ENCODE measurements at places on chromosomes 4 and X. TPM values are rescaled to one million over a fixed set of nuclear protein-coding genes. Genes with fewer than 3 reads are reported as not detected.

GRCh38 chrX:20378233-20378920 is 111.7 kb upstream of the RPS6KA3 start:
- DNase-seq, result peak; percentile 67

GRCh38 chrX:129058405-129058804 is 464.9 kb downstream of the SMARCA1 start:
- no peak for DNase-seq

DNA sequence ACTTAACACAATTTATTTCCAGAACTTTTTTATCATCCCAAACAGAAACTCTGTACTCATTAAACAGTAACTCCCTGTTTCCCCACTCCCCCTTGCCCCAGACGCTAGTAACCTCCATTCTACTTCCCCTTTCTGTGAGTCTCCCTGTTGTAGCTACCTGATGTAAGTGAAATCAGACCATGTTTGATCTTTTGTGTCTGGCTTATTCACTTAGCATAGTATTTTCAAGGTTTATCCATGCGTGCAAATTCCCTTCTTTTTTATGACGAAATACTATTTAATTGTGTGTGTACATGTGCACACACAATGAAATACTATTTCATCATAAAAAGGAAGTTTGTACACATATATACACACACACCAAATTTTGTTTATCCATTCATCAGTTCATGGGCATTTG is 5.2 kb downstream of the PKD2 start:
- no peak for DNase-seq

DNA sequence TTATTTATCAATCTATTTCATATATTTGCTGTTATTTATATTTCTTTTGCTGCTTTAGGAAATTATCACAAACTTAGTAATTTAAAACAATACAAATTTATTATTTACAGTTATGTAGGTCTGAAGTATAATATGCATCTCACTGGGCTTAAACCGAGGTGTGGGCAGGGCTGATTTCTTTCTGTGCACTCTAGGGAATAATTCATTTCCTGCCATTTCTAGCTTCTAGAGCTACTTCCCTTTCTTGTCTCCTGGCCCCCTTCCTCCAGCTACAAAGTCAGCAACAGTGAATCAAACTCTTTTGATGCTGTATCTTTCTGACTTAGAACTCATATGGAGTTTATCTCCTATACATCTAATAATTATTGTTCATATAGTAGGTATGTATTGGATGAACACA is 303.5 kb upstream of the ARSJ start:
- DNase-seq, result no peak

GRCh38 chrX:5644776-5645175 is 583.9 kb downstream of the NLGN4X start:
- DNase-seq, result no peak

- DNase-seq, result no peak
Measured at GRCh38 chrX:129590596-129590995, 50.5 kb downstream of the OCRL start.

DNA sequence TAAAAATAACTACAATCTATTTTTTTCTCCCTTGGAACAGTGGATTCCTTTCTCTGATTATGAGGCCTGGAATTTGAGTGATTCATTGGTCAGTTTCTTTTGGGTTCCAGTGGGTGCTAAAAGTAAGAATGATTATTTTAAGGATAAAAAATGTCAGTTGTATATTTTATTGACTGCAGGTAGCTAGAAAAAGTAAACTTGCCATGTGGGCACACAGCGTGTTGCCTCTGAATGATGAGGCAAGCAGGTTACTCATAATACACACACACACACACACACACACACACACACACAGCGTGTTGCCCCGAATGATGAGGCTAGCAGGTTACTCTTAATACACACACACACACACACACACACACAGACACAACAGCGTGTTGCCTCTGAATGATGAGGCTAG is 13.8 kb downstream of the GALNT7 start:
- peak; percentile 79 for DNase-seq

GRCh38 chr4:56684320-56685050 is 3.4 kb upstream of the HOPX start:
- DNase-seq, result peak; percentile 19

- peak; percentile 91 for DNase-seq
Measured at GRCh38 chr4:96649536-96649935, 809.6 kb downstream of the PDHA2 start.

- DNase-seq, result peak; percentile 28
Measured at GRCh38 chr4:109078724-109079123, 223.7 kb downstream of the COL25A1 start.

GRCh38 chr4:76270244-76271175 is 19.0 kb downstream of the FAM47E start:
- no peak for DNase-seq

GRCh38 chr4:156765277-156765676 is 206.3 kb downstream of the PDGFC start:
- DNase-seq, result no peak

DNA sequence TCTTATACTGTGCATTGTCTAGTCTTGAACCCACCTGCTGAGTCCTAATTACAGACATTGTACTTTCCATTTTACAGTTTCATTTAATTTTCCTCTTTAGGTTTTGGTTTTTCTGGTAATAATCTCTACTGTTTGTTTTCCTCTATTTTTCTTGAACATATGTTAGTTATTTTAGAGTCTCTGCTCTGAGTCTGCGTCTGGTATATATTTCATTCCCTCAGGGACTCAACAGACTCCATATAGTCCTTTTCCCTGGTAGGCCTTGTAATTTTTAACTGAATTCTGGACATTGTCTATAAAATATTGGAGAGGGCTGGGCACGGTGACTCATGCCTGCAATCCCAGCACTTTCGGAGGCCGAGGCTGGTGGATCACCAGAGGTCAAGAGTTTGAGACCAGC is 121.8 kb upstream of the STOX2 start:
- DNase-seq, result no peak

DNA sequence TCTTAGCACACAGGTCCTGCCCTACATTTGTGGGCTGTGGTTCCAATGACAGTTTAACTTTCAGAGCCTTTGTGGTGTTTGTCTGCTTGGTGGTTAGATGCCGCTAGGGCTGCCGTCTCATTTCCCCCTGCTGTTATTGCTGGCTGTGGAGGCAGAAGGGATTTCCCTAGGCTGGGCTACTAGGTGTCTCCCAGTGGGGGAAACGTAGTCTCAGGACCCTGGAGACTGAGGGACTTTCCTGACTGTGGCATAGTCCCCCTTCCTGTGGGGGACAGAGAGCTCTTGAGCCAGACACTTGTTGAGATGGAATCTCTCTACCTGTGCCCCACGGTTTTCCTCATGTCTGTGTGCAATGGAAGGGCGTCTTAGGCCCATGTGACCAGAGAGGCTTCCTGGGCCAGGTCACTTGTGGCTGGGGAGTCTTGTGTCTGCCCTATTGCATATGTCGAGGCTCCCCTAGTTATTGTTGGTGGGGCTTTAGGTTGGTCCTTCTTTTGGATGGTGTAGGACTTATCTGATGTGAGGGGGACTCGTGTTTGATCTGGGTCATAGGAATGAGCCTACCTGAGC is 68.2 kb downstream of the ARHGAP10 start:
- no peak for DNase-seq

DNA sequence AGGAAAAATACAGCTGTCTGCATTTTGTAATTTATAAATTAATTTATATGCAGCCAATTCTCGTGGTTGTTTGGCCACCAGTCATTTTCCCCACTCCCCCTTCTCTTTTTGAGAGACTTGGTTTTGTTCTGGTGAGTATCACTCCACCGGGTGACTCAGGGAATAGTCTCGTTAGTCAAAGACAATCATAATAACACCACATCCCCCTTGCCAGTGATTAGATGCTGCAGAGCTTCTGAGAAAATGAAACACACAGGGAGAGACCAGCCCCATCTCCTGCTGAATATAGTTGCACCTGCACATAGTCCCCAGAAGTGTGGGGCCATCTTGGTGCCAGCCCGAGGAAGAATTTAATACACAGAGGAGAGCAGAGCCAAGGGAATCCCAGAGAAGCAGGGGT is 8.0 kb upstream of the FNIP2 start:
- peak; percentile 49 for DNase-seq

- DNase-seq, result no peak
Measured at GRCh38 chr4:183165376-183165775, 66.3 kb downstream of the WWC2 start.

GRCh38 chr4:83197555-83198235 is 83.2 kb upstream of the PLAC8 start:
- DNase-seq, result no peak

GRCh38 chrX:120205816-120206753 is 44.5 kb upstream of the ZBTB33 start:
- DNase-seq, result no peak

GRCh38 chr4:165345666-165346417 is 18.4 kb downstream of the MSMO1 start:
- DNase-seq, result no peak

- DNase-seq, result no peak
Measured at GRCh38 chrX:75582511-75582910, 59.7 kb upstream of the ZDHHC15 start.

- DNase-seq, result no peak
Measured at GRCh38 chr4:158704274-158704673, 18.9 kb downstream of the PPID start.

DNA sequence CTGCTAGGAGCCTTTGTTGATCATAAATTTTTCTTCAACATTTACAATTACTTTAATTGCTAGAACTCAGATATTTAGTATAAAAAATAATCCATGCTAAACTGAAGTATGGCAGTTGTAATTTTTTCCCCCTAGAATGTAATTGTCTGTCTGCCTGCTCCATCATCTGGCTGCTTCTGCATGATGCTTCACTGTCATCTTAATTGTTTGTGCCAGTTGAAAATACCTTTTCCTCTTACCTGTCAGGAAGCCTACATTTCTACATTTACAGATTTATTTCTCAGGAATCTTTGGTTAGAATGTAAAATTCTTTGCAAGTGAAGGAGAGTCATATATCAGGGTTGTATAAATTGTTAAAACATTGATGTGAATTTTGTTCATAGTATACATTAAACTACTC is 348.6 kb downstream of the GRXCR1 start:
- no peak for DNase-seq

DNA sequence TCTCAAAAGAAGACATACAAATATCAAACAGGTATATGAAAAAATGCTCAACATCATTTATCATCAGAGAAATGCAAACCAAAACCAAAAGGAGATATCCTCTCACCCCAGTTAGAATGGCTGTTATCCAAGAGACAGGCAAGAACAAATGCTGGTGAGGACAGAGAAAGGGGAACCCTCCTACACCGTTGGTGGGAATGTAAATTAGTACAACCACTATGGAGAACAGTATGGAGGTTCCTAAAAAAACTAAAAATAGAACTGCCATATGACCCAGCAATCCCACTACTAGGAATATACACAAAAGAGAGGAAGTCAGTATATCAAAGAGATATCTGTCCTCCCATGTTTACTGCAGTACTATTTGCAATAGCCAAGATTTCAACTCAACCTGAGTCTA is 83.5 kb downstream of the CDS1 start:
- no peak for DNase-seq

DNA sequence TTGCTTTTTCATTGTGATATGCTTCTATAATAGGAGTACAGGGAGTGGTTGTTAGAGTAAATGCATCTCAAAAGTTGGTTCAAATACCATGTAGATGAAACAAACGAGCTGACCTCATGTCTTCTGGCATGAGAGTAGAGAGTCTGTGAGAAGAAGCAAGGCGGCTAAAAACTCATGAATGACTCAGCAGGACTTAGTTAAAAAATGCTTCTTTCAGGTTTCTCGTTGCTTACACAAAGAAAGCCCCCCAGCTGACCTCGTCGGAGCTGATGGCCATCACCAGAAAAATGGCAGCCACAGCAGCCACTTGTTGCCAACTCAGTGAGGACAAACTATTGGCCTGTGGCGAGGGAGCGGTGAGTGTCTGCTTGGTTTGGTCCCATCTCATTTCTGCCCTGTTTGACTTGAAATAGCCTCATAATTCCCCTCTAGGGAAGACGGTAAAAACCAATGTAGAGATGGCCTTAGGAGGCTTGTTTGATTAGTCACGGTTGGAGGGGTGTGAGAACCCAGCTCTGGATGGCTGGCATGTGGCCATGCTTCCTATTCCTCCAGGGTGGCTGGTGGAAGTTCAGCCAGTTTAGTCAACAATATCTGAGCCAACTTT is 14.5 kb downstream of the AFP start:
- peak; percentile 53 for DNase-seq

- no peak for DNase-seq
Measured at GRCh38 chr4:48184882-48185281, 50.8 kb upstream of the TXK start.

DNA sequence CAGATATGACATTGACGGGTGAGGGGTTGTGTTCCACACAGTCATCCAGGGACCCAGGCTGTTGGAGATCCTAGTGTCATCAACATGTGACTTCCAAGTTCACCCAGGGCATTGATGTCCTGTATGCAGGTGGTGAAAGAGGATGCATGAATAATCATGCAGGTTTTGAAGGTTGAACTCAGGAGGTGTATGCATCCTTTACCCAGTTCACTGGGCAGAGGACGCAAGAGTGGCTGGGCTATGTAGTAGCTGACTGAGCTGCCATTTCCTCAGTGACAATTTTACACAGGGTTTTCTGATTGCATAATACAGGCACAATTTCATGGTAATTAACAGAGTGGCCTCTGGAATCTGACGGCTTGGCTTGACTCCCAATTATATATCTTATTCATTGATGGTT is 323.0 kb downstream of the HS3ST1 start:
- DNase-seq, result no peak

- no peak for DNase-seq
Measured at GRCh38 chrX:9582956-9583355, 118.1 kb downstream of the TBL1X start.

- DNase-seq, result no peak
Measured at GRCh38 chr4:94673961-94674360, 83.8 kb upstream of the BMPR1B start.

DNA sequence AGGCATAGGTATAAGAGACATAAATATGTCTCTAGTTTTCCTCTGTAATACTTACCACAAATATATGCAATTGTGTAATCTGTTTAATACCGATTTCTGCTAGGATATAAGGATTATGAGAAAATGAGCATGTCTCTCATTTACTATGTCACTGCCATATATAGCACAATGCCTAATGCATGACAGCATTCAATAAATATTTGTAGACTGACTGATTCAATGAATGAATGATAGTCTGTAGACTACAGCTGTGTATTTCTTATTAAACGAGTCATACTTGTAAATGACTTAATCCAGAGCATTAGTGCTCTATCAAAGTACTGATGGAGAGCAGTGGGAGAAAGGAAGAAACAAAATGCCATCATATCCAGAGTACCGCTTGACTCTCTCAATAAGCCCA is 175.6 kb downstream of the PPP3CA start:
- no peak for DNase-seq

- DNase-seq, result no peak
Measured at GRCh38 chr4:38749336-38749735, 33.5 kb downstream of the TLR10 start.

Gene ANOS1
- total RNA-seq, result 1.2 TPM

Gene PPEF2
- total RNA-seq, result not detected

Gene HSFX1
- total RNA-seq, result 0.19 TPM

Gene L1CAM
- total RNA-seq, result 94.0 TPM

Gene MORC4
- total RNA-seq, result 9.5 TPM

Gene ARHGEF38
- total RNA-seq, result not detected

Gene ATP2B3
- not detected for total RNA-seq

Gene TEX13D
- not detected for total RNA-seq
